ENCODE measurements at places on chromosomes 4 and X.

DNA sequence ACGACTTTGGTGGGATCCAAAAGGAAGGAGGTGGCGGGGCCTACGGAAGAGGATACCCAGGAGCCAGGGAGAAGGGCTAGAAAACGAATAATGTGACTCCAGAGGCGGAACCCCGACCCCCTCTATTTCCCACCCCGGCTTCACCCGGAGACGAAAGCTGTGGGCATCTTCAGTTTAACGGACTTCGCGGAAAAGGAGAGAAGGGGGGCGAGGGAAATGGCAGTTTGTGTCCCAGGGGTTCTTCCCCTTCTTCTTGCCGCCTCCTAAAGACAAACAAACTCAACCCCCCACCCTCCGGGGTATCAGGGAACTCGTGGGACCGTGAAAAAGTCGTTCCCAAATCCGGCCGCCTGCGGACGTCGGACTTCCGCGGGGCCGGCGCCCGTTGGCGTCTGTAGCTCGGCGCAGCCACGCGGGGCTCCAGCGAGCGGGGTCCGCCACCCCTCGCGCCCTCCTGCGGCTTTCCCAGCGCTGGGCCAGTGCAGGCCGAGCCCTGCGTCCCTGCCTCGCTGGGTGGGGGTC, 3.6 kb upstream of the LEF1 start:
- DNase-seq, result no peak

DNA sequence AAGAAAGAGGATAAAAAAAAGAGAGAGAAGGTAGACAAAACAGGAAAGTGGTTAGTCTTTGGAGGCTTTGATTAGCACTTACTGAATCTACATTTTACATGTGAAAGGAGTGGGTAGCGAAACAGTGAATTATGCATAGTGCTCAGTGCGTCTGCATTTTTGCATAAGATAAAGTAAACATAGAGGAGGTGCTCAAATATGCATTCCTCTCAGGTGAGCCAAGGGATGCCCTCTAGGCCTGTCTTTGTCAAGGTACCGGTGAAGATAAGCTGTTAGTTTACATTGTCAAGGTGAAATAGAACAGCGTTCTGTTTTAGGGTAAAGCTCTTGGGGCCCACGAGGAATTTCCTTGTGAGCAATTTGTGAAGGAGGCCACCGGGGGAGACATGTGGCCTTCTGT, 260.6 kb downstream of the TRIML1 start:
- no peak for DNase-seq

DNA sequence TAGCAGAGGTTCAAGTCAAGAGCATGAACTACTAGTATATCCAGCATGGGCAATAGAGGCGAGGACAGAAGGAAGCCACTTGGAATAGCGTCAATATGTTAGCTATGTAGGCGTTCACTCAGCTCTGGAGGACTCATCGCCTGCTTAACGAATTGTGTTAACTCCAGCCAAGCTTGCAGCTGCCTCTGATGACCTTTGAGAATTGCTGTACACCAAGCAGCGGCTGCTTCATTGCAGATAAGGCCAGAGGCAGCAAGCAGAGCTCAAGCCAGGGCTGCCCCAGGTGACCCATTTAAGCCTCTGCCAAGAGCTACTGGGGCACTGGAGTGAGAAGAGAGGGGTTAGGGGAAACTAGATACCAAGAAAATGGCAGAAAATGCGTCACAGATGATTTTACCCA, 160.2 kb upstream of the IGFBP7 start:
- DNase-seq, result no peak

DNA sequence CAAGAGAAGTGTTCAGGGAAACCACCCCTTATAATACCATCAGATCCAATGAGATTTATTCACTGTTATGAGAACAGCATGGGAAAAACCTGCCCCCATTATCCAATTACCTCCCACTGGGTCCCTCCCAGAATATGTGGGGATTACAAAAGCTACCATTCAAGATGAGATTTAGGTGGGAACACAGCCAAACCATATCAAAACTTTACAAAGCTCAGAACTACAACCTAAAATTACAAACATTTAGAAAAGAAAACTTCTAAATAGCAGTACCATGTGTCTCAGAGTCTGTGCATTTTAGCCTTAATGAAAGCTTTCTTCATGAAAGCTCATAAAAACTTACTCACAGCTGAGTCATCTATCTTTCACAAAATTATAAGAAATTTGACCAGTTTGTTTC, 1442.8 kb upstream of the PCDH7 start:
- DNase-seq, result no peak

DNA sequence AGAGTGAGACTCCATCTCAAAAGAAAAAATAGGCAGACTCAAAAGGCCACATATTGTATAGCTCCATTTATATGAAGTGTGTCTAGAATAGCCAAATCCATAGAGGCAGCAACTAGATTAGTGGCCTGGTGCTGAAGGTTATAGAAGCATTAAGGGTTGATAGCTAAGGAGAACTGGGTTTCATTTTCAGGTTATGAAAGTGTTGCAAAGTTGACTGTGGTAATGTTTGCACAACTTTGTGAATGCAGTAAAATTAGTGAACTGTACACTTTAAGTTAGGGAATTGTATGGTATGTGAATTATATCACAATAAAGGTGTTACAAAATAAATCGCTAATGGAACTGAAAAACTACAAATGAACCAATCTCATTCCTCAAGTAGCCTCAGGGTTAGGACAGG, 28.3 kb downstream of the TXLNG start:
- no peak for DNase-seq

Data from stimulated activated CD8-positive, alpha-beta memory T cell treated with anti-CD3 and anti-CD28 coated beads, Interleukin-4, amount 100 ng/mL, for 1 hour (primary cell).